ENCODE measurements at places on chromosomes 1 and 21.

DNA sequence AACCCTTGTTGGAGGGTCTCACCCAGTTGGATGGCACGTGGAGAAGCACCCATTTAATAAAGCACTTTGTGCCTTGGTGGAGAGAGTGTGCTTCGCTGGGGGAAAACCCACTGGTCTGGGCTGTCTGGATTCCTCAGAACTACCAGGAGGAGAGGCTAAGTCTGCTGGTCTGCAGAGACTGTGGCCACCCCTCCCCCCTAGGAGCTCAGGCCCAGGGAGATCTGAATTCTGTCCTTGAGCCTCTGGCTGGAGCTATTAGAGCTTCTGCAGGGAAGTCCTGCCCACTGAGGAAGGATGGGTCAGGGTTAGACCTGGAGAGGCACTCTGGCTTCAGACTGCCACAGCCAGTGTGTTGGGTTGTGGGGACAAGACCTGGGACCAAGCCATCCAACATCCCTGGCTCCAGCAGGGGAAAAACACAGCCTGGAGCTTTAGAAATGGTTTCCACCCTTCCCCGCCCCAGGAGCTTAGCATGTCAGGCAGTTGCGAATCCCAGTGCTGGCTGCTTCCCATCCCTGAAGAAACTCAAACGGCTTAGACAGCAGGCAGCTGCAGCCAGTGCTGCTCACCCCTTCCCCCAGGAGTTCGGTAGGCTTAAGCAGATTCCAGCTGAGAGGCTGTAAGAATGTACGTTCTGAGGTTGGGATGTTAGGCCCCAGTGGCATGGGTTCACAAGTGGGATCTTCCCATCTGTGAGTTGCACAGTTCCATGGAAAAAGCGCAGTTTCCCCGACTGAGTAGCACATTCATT lies 288.3 kb downstream of the TGFB2 start:
- DNase-seq = no peak

- no peak for DNase-seq
Observed at GRCh38 chr1:81654147-81654546, 146.6 kb upstream of the ADGRL2 start.

DNA sequence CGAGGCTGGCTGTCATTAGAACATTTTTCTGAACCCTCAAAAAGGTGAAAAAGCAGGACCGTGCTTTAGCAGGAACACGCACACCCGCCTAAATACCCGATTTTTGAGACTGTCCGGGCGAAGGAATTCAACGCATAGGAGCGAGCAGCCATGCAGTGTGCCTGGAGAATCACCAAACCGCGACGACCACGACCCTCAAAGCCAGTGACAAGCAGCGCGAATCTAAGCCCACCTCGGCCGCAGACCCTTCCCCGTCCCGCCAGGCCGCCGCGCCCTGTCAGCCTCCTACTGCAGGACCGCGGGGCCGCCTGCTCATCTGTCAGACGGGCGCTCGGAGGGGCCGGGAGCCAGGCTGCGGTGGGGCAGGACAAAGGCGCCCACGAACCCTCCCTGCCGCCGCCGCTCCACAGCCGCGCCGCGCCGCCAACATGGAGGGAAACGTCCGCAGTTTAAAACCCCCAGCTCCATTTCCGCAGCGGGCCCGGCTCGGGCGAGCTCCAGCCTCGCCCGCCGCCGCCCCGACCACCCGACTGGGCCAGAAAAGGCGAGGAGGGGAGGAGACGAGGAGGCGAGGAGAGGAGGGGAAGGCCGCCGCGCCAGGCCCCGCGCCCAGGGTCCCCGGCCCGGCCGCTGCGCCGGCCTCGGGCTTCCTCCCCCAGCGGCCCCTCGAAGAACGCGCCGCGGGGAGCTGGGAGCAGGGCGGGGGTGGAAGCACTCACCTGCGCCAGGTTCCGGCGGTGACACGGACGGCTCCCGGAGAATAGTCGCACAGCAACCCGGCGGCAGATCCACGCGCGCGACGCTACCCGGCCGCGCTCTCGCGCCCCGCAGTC lies at the start of gene LBR:
Gene LBR, minus strand, starts transcription at position 804 of the 833 bp plus-strand sequence. CDS start 3,963 bp downstream, outside the sequence.
- no peak for DNase-seq

- DNase-seq = no peak
Observed at GRCh38 chr1:88800382-88801051, 90.8 kb downstream of the GTF2B start.

GRCh38 chr1:218692808-218693207 lies 347.7 kb downstream of the TGFB2 start:
- no peak for DNase-seq
